AML-193 (cell line): ENCODE measurements at places on chromosomes 11 and 22.
A peak's percentile ranks its signal among the peaks of the same experiment; 100 is the strongest.

- DNase-seq, result peak; percentile 92
Observed at GRCh38 chr22:20904008-20904979, 12.9 kb upstream of the CRKL start.

DNA sequence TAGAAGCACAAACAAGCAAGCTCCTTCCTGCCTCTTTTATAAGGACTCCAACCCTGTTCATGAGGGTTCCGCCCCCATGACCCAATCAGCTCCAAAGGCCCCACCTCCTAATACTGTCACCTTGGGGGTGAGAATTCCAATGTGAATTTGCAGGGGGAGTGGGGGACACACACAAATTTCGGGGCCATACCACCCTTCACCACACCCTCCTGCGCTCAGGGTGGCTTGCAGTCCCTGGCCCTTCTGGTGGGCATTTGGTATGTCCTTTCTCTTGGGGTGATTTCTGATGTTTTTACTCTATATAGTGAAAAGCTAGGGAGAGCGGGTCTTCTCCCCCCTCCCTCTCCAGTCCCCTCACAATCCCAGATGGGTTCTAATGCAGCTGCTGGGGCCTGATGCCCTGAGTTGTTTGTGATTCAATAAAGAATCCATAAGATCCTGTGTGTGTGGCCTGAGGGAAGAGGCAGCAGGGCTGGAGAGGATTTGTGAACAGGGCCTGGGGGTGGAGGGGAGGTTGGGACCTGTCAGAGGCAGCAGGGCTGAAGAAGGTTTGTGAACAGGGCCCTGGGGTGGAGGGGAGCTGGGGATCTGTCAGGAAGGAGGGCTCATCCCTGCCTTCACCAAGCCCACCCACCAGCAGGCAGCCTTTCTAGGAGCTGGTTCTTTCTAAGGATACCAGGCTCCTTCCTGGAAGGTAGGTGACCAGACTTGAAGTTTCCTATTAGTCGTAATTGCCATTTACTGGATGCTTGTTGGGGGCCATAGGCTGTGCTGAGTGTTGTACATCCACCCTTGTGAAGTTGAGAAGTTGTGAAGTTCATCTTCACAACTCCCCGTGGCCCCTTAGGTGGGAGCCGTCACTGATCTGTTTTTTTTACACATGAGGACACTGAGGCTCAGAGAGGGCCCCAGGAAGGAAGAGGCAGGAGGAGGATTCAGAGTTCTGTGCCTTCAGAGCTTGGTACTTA lies 7.9 kb downstream of the SLC35C1 start:
- DNase-seq, result no peak

DNA sequence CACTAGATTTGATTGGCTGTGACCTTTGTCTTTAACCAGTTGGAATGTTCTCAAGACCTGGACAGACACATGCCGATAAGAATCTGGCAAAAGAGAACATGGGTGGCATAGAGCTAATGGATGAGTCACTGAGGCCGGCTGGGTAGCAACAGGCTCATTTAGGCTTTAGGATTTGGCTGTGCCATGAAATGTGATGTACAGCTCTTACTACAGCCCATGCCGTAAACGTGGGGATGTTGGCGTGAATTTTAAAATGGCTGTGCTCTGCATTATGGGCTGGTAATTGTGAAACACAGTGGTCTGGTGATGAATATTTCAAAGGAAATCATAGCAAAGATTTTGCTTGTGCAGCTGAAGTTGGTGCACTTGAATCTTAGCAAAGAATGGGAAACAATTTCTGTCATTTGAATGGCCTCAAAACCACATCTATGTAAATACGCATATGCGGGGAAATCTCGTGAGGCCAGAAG lies 332.4 kb downstream of the TBC1D22A start:
- no peak for DNase-seq

- no peak for DNase-seq
Observed at GRCh38 chr11:114156782-114157181, 97.3 kb downstream of the ZBTB16 start.

DNA sequence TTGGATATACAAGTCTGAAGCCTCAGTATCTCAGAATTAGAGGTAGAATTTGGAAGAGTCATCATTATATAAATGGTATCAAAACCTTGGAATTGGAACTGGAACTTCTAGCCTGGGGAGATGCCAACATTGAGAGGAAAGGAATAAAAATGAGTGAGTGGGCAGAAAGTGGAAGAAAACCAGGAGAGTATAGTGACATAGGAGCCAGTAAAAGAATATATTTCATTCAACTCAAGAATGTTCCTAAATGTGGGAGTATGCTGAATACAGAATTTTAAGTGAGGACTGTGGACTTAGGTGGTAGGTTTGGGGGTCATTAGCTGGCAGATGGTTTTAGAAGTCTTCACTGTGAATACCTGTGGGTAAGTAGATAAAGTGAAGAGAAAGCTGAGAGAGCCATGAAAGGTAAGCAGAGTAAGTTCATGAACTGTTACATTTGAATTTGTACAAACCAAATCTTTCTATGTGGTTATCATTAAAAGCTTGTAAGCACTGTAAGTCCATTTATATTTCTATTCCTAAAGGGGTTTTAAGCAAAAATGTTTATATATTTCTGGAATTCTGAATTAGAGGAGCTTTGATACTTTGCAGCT lies 60.2 kb downstream of the PDHX start:
- DNase-seq, result no peak

DNA sequence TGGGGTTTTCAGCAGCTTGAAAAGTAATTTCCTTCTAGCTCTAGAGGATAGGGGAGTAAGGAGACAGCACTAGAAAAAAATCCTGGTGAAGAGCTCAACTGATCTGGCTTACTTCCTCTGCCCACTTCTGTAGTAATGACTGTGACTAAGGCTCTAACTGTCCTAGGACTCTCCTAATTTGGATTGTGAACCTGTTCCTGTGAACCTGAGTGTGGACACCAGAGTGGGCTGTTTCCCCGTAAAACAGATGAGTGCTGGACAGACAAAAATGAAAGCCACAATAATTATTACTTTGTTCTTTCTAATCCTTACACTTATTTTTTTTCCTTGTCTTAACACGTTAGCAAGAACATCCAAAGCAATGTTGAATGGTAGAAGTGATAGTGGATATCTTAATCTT lies 154.1 kb downstream of the AASDHPPT start:
- DNase-seq, result no peak

- DNase-seq, result no peak
Observed at GRCh38 chr11:11250470-11250869, 102.6 kb downstream of the CSNK2A3 start.

DNA sequence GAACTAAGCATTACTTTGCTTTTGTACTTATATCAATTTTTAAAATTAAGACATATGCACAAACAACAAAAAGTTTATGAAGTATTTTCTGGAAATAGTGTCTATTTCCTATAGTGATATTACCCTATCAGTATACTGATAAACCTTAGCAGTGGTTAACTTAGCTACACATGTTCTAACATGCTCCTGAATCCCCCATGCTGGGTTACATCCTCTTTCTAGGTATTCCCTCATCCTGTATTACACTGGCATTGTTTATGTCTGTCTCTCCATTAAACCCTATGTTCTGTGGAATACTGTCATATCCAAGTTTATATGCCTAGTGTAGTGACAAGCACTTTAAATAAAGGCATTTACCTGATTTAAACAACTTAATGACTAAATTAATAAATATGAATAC lies 1.8 kb upstream of the FAR1 start:
- DNase-seq, result no peak

DNA sequence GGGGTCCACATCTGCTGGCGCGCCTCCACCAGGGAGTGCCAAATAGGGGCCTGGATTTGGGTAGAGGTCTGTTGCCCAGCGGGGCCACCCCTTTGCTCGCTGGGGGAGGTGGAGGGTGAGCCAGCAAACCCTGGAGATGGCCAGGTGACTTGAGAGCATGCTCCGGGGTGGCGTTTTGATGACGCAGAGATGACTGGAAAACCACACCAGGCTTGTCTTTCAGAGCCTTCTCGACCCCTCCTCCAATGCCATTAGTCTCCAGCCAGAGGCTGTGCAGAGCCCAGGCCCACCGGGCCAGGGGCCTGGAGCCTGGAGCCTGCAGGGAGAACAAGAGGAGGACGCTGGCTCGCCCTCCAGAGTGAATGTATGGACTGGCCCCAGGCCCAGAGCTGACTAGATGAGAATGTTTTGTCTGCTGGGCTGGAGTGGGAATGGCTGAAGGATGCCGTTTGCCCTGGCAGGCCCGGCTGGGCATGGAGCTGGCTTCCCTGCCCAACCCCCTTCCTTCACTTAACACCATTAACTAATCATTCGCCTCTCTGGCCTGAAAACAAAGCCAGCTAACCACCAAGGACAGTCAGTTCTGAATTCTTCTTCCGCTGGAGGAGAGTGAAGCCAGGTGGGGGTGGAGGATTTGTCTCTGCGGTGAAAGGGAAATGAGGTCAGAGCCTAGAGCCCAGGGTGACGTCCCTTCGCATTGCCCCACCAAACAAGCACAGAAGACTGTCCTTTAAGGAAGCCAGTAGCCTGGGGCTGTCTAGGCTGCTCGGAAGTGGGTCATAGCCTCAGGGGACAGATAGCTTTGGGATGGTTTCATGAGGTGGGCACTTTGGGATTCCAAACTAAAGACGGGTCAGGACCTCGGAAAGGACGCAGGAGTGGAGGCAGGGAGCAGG lies 1.6 kb upstream of the MCAM start:
- no peak for DNase-seq

GRCh38 chr11:12402025-12402424 lies 24.7 kb downstream of the PARVA start:
- DNase-seq, result no peak
